NCI-H1105 (cell line): ENCODE measurements at places on chromosomes 6 and 20.

GRCh38 chr6:25465941-25466340 is 186.1 kb upstream of the SCGN start:
- DNase-seq: no peak

- no peak for DNase-seq
These were observed 44.9 kb upstream of the KCNG1 start for GRCh38 chr20:51067792-51068191.

DNA sequence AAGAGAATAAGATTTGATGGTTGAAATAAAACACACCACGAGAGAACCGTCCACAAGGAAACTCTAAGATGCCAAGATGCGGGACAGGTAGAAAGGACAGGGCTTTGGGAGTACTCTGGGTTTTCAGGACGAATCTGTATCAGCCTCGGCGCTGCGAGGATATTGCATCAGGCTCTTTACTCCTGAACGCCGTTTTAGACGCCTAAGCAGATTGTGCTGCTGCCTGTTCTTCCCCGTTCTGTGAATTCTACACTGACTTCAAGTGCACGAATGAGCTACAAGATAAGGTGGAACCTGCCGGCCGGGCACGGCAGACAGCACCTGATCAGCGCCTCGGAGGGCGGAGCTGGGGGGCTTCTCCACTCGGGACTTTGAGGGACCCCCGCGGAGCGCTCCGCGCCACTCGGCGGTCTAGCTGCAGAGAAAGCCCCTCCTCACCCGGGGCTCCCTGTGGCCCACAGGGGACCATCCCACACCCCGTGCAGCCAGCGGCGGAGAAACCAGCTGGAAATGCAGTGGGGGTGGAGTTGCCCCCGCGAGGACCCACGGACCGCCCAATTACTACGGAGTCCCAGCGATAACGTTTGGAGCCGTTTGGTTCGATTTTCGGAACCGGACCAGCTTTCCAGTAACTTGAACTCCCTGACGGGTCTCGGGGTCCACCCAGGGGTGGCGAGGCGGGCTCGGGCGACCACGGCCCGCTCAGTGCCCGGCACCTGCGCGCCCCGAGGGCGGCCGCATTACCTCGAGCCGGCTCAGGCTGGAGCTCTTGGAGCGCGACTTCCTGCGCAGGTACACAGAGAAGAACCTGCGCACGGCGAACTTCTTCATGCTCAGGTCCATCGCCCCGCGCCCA is 646 bp downstream of the RPS6KA2 start:
- DNase-seq: peak; percentile 83

DNA sequence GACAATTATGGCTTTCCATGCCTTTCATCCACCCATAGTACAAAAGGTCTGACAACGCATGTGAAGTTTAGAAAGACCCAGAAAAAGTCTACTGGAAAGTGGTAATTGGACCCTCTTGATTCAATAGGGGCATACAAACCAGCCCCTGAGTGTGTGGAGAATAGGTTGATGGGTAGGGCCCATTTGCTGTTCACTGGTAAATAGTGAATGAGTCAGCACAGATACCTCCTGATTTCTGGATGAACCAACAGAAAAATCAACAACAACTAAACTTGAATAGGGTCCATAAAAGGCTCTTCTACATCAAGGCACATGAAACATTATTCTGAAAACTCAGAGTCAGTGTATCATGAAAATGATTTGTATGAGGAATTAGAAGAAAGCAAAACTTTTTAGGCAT is 235.4 kb upstream of the SLC35B3 start:
- DNase-seq: no peak

DNA sequence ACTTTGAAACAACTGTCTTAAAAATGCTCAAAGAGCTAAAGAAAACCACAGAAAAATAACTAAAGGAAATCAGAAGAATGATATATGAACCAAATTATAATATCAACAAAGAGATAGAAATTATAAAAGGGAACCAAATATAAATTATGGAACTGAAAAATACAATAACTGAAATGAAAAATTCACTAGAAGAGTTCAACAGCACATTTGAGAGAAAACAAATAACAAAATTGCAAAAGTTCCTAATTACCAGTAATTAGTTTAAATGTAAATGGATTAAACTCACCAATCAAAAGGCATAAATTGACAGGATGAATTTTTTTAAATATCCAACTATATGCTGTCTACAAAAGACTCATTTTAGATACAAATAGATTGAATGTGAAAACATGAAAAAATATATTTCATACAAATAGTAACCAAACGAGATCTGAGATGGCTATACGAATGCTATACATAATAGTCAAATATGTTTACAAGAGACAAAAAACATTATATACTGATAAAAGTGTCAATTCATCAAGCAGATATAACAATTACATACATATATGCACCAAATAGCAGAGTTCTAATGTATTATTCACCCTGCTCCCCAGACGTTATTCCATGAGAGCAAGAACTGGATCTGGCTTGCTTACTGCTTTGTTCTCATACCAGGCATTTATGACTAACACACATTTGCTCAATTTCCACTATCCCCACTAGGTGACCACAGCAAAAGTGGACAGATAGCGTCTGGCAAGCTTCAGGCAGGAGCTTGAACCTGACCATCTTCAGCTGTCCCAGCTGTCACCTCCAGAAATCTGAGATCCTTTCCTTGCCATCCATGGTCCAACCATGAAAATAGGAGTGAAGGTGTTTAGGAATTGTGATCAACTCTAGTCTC is 72.4 kb upstream of the SIRPA start:
- DNase-seq: no peak

- no peak for DNase-seq
These were observed 102.2 kb downstream of the SNX5 start for GRCh38 chr20:17866234-17867001.

- DNase-seq: no peak
These were observed 52.7 kb downstream of the CDH26 start for GRCh38 chr20:60010689-60011458.

GRCh38 chr20:62535282-62535811 is 59.6 kb upstream of the GATA5 start:
- DNase-seq: no peak

DNA sequence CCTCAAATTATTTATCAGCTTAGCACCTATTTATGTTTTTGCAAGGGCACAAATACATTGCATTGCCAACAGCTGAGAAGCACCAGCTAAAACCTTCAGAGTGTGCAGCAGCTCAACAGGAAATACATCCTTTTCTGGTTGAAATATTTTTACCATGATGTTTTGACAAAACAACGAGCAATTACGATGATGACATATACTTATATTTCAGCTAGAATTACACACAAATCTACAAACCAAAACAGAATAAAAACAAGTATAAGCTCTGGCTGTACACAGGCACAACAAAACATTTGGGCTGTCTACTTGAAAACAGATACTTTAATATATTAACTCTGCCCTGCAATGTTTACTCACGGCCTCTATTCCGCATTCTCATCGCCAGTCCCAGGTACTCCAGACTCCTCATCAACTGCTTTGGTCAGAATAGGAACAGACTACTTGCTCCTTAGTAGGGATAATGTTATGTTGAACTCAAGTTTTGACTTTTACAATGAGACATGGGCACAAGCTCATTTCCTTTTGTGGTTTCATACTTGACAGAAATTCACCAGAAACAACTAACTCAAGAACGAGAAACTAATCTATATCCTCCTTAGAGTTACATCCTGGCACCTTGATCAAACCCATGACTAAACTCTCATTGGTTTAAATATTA is 377.6 kb downstream of the ESR1 start:
- no peak for DNase-seq

DNA sequence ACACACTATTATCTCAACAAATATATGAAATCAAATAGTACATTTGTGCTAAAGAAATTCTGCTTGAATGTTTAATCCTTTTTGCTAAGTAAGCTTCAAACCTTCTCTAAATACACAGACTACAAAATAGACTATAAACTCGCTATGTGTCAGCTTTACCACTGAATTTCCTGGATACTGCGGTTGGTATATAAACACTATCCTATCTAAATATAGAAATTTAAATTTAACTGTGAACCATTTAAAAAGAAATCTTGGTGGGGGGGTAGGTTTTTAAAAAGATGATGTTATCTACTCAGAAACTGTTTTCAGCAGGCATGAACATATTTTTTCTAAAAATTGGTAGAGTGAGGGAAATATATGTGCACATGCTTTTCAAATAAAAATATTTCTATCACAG is 306.5 kb upstream of the RUNX2 start:
- no peak for DNase-seq

- DNase-seq: no peak
These were observed 54.9 kb downstream of the PRR18 start for GRCh38 chr6:166253281-166253681.

GRCh38 chr6:35046862-35047261 is 94.3 kb downstream of the TCP11 start:
- DNase-seq: no peak

- DNase-seq: no peak
These were observed 106.4 kb upstream of the ASCC3 start for GRCh38 chr6:100987556-100987955.

DNA sequence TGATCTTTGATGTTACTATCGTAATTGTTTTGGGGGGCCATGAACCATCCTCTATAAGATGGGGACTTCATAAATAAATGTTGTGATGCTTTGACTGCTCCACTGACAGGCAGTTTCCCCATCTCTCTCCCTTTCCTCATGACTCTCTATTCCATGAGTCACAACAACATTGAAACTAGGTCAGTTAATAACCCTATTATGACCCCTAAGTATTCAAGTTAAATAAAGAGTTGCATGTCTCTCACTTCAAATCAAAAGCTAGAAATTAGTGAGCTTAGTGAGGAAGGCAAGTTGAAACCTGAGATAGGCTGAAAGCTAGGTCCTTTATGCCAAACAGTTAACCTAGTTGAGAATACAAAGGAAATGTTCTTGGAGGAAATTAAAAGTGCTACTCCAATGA is 491.0 kb downstream of the HAO1 start:
- DNase-seq: no peak

DNA sequence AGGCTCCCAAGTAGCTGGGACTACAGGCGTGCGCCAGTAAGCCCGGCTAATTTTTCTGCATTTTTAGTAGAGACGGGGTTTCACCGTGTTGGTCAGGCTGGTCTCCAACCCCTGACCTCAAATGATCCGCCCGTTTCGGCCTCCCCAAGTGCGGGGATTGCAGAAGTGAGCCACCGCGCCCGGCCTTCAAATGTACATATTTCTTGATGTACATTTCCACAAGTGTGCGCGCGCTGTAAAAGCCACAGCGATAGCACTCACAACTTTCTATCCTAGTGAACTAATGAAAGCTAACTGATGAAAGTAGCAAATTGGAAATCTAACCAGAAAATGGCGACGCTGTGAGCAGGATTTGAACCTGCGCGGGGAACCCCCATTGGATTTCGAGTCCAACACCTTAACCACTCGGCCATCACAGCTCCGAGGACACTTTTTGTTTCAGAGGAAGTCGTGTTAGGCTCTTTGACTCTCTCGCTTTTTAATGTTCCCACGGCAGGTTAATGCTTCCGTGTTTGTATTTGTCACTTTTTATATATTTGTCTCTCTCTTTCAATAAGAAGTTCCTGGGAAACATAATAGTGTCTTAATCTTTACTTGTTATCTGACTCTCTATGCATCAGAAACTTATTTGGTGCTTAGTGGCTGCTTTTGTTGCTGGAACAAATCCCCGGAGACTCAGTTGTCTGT is 199.4 kb upstream of the ZNF184 start:
- peak; percentile 84 for DNase-seq

DNA sequence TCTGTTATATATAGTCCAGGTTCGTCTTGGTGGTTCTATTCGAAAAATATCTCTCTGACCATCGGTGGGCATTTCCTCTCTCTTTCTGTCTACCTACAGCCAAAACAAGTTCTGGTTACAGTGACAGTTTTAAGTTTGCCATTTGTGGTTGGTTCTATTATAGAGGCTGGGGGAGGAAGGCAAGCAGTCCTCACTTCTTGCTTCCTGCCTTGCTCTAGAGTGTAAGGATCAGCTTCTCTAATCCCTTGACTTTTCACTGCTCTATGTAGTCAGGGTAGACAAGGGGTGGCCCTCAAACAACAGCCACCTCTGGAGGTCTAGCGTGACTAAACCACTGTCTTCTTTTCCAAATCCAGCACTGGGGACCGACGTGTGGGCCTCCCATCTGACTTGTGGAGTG is 16.1 kb downstream of the E2F3 start:
- no peak for DNase-seq

- DNase-seq: no peak
These were observed 27.1 kb upstream of the SMOC2 start for GRCh38 chr6:168413856-168414255.

- peak; percentile 24 for DNase-seq
These were observed 977.7 kb upstream of the SLC35B3 start for GRCh38 chr6:9412951-9413559.

DNA sequence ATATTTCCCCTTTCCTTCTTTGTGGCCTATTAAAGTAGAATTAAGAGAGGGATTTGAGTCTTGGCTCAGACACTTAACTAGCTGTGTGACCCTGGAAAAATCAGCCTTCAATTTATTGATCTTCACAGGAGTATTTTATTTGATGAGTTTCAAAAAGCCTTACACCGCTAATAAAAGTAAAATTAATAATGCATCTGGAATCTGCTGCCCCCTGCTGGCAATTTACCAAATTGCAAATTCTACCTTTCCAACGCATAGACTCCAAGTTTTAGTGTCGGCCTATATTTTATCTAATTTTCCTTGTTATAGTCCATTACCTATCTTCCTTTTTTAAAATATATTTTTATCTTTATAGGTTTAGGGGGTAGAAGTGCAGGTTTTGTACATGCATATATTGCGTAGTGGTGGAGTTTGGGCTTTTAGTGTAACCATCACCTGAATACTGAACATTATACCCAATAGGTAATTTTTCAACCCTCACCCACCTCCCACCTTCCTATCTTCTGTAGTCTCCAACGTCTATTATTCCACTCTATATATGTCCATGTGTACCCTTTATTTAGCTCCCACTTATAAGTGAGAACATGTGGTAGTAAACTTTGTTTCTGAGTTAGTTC is 46.3 kb downstream of the GOPC start:
- DNase-seq: peak; percentile 25

DNA sequence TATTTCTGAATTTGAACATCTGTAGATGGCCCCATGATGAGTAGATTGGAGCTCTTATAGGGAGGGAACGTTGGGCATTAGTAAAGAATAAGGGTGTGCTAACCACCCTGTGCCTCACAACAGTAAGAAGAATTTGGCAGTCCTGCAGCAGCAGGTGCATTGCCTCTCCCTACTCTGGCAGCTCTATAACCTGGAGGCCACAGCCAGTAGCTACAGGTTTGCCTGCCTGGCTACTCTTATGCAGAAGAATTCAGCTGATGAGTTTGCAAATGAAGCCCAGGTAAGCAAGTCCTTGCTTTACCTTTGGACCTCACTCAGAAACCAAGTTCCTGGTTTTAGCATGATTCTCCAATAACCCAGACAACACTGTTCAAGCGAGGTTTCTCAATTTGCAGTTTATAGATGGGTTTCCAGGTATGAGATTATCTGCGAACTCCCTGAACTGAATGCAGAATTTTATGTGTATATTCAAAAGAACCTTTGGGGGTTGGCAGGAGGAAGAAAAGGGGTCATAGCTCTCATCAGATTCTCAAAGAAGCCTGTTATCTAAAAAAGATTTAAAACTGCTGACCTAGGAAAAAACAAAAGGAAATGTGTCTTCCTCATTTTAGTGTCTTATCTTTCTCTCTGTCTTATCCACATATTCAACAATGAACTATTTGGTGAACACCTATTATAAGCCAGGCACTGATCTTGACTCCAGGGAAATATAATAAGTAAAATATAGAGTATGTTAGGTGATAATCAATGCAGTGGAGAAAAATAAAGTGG is 18.9 kb downstream of the TREML1 start:
- DNase-seq: no peak

GRCh38 chr20:35093267-35093884 is 769 bp upstream of the TRPC4AP start:
- DNase-seq: no peak

- DNase-seq: no peak
These were observed 91.5 kb downstream of the HIVEP2 start for GRCh38 chr6:142853244-142854180.

- DNase-seq: no peak
These were observed 2.6 kb downstream of the MGME1 start for GRCh38 chr20:17971300-17972013.
